ENCODE measurements at places on chromosomes 3 and 15.
A peak's percentile ranks its signal among the peaks of the same experiment; 100 is the strongest.

DNA sequence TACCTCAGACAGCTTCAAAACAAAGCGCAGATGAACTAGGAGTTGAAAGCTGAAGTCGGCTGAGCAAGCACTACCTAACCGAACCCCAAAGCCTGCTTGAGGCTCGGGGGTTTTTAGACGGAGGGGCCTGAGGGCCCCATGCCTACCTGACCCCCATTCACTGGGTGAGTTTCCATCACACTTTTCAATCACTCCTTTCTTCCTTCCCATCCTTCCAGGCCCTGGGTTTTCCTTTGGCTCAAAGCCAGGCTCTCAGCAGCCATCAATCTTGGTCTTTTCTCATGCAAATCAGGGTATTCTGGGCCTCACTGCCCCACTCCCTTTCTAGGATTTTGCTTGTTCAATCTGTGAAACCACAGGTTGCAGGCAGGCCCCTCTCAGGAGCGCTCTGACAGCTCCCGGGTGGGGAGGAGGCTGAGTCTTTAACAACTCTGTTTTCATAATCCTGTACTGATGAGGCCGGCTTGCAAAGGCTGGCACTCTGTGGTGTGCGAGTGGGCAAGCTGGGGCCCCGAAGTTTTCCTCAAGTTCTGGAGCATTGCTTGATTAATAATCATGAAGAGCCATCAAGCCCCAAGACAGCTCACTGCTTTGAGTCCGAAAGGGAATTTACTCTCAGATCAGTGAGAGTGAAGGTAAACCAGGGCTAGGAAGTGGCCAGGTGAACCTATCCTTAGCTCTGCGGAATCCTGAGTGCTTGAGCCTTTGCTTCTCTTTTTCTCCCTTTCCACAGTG is 97.6 kb downstream of the FRMD4B start:
- no peak for DNase-seq

GRCh38 chr3:100802126-100802525 is 92.8 kb downstream of the TFG start:
- no peak for DNase-seq

- no peak for DNase-seq
Observed at GRCh38 chr3:184577546-184577945, 16.0 kb downstream of the EPHB3 start.

- DNase-seq = no peak
Observed at GRCh38 chr3:185767002-185767688, 57.7 kb downstream of the IGF2BP2 start.

GRCh38 chr3:156397534-156397933 is 157.4 kb downstream of the SSR3 start:
- DNase-seq = no peak

GRCh38 chr3:160665784-160666526 is 11.0 kb upstream of the ARL14 start:
- no peak for DNase-seq

DNA sequence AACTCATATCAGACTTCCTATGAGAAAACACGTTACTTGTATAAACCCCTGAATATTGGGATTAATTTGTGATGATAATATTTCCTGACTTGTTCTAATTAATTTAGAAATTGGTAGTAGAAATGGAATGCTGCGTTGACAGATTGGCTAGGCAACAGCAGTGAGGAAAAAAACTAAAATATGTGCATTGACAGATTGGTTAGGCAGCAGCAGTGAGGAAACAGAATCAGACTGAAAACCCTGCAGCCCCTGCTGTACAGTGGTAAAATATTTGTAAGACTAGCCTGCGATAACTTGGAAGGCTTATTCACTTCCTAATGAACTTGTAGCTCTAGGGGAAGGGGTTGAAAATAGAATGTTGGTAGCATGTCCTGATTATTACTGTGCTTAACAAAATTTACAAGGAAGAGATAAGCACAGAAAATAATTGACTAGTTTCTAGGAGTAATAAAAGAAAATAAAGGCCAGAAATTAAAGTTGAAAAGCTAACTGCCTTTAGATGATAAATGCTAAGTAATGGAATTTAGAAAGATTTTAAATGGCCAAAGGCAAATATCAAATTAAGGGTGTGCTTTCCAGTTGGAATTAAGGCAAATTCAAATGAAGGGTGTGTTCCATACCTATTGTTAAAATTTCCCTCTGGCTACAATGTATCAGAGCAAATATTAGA is 29.9 kb upstream of the IL16 start:
- DNase-seq = no peak

DNA sequence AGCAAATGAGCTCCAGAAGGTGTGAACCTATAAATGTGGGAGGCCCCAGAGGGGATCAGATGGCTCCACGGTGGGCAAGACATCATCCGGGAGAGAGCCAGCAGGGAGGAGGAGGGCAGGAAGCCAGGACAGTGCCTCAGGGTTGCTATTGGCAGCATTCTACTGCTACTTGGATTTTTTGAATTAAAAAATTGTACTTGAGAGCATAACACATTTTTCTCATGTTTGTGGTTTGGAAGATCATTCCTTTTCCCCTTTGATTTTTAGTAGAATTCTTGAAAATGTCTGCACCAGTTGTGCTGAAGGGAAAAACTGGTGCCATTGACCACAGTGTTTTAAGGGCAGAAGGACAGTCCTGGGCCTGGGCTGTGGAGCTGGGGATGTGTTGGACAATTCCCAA is 59.2 kb downstream of the LYZL4 start:
- DNase-seq = no peak

- no peak for DNase-seq
Observed at GRCh38 chr3:186359078-186359477, 3.0 kb downstream of the DGKG start.

DNA sequence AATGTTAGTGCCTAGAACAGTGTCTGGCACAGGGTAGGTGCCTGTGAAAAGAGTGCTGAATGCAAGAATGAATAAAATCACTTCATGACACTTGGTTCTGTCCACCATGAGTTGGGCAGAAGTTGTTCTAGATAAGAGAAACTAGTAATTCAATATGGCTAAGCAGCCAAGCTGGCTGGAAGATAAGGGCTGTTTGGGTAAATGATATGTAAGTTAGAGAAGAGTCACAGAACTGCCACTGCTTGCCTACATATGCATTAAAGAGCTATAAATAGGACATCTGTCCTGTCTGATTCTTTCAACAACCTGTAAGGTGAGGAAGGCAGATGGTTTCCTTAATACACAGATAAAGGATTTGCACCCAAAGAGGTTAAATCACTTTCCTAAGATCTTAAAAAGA is 13.1 kb downstream of the MTMR10 start:
- no peak for DNase-seq

- no peak for DNase-seq
Observed at GRCh38 chr15:51185213-51186159, 90.8 kb upstream of the TNFAIP8L3 start.

- DNase-seq = no peak
Observed at GRCh38 chr3:46885612-46886011, 8.1 kb downstream of the PTH1R start.

GRCh38 chr3:128555098-128555825 is 62.3 kb upstream of the GATA2 start:
- no peak for DNase-seq

- no peak for DNase-seq
Observed at GRCh38 chr15:41901431-41901830, 7.6 kb upstream of the SPTBN5 start.

DNA sequence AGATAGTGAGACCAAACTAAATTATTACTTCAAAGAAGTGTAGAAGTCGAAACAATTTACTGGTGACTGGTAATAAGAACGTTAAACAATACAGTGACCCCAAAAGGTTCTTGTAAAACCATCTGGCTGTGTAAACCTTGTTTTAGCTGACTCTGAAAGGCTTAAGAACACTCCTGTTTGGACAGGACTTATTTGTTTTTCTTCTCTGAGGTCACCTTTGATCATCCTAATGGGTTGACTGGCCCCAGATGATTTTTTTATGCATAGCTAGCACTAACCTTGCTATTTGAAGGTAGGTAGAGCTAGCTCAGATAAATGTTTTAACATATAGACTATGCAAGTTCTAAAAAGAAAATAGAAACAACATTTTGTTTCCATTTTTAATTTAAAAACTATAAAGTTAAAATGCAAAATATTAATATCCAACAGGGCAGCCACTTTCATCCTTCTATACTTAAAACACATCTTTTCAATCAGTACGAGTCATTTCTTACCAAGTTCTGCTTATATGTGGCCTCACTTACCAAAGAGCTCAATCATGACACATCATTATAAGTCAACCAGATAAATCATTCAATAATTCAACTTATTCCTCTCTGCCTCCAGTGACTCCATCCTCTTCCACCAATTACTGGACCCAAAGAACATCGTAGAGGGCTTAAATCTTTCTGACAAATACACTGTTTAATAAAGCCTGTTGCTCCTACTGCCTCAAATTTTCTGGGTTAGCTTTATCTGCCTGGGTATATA is 158.8 kb downstream of the SSR3 start:
- no peak for DNase-seq

- DNase-seq = no peak
Observed at GRCh38 chr15:63339006-63339766, 42.5 kb downstream of the CA12 start.

GRCh38 chr15:85063522-85064079 is 81.9 kb downstream of the PDE8A start:
- no peak for DNase-seq

DNA sequence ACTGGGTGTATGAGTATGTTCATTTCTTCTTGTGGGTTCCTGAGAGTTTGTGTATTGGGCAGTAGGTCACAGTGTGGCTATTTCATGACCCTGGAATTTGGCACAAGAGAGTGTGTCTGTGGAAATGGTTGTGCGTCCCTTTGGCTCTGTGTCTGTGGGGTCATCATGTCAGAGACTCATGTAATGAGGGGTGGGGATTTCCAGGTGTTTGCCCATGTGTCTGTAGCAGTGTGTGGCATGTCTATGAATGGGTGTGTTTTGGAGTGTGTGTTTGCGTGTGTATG is 1.3 kb upstream of the GATA2 start:
- DNase-seq = no peak

DNA sequence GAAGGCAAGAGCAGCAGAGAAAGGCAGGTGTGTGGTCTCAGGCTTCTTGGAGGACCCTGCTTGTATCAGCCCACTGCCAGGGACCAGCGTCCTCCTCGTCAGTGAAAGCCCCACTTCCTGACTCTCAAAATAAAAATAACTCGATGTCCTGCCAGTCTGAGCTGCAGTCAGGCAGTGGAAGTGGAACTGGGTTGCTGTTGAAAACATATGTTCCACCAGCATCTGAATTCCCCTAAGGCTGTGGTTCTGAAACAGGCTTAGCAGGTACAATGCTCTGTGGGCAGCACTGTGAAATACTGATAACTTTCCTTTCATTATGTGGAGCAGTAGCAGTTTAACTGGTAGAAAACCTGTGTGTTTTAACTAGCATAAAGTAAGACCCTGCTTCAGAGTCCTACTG is 121.6 kb upstream of the EIF1B start:
- no peak for DNase-seq

DNA sequence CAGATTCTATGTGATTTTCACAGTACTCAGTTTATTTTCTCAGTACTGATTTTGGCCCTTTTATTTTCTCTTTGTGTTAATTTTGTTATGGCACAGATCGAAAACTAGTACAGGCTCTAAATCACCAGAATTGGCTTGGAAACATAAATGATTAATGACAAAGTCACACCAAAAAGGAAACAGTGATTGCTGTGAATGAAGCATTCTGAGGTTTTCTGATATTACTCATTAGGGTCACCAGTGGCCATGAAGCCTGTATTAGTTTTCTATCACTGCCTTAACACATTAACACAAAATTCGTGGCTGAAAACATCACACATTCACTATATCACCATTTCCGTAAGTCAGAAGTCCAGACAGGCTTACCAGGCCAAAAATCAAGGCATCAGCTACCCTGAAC is 343.0 kb upstream of the THRB start:
- no peak for DNase-seq

DNA sequence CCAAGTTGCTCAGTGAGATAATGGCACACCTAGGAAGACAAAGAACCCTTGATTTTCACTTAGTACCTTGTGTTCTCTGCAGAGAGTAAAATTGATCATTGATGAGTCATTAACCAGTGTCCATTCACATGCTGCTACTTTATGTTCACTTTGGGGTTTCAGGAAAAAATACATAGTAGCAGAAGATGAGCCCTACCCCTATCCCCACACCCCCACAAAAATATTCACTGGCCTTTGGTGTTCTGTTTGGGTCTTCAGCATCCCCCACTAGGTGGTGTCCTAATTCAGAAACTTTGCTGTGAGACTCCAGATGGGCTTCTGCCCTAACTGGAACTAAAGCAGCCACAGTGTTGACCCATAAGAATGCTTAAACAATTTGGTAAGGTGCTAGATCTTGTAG is 178.8 kb downstream of the KLHL25 start:
- peak; percentile 67 for DNase-seq

- DNase-seq = no peak
Observed at GRCh38 chr3:5699811-5700210, 512.3 kb downstream of the EDEM1 start.

GRCh38 chr15:66820481-66821176 is 118.6 kb downstream of the SMAD6 start:
- DNase-seq = no peak

GRCh38 chr3:124078953-124079911 is 87.3 kb upstream of the ROPN1 start:
- peak; percentile 29 for DNase-seq

- DNase-seq = no peak
Observed at GRCh38 chr3:181549266-181549665, 162.5 kb upstream of the SOX2 start.

DNA sequence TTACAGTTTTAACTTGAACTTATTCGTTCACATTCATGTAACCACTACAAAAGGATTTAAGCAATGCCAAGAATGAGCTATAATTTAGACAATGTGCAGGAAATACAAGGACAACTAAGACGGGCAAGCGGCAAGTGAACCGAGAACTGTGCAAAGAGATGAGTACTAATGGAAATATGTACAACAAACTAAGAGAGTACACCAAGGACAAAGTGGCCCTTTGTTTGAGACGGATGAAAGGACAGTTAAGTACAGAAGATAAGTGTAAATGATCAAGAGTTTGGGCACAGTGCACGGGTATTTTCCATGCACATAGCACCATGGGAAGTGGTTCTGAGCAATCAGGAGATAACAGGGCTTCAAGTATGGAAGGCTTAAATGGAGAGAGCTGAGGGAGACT is 281.7 kb downstream of the ROBO2 start:
- DNase-seq = no peak

DNA sequence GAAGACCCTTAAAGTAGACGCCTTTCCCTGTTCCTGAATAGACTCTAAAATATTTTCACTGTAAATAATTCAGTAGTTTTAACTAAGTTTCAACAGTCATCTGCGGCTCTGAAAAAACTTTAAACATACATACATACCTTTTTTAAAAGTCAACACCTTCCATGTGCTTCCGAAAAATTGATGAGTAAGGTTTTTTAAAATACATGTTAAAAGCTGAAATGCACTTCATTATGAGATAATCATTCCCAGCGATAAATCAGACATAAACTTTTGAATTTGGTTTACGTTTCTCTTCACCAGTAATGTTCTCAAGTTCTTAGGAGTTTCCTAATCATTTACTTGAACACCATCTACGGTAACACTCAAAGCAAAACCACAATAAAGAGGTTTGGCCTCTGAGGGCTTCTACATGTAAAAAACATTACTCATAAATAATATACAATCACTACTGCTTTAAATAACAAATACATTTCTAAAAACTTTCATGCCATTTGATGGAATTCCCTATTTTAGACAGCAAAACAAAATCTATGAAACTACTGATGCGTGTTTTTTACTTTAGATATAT is 403.5 kb downstream of the SHQ1 start:
- DNase-seq = peak; percentile 62
